T-cell (primary cell): ENCODE measurements at places on chromosomes 3 and 15.

DNA sequence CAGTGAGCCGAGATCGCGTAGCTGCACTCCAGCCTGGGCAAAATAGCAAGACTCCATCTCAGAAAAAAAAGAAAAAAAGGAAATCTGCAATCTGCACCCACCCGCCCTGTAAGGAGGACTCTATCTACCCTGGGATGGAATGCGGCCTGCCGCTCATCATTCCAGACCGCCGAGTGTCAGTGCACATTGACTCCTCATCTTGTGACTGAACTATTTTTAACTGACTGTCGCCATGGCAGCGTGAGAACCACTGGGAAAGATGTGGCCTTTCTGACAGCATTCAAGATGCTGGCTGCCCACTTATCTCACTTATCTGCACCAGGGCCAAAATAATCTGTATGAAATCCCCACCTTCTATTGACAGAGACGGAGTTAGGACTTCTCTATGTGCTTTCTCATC lies 38.8 kb upstream of the ANKRD34C start:
- no peak for DNase-seq

GRCh38 chr15:73750438-73750837 lies 2.7 kb downstream of the INSYN1 start:
- DNase-seq, result no peak

DNA sequence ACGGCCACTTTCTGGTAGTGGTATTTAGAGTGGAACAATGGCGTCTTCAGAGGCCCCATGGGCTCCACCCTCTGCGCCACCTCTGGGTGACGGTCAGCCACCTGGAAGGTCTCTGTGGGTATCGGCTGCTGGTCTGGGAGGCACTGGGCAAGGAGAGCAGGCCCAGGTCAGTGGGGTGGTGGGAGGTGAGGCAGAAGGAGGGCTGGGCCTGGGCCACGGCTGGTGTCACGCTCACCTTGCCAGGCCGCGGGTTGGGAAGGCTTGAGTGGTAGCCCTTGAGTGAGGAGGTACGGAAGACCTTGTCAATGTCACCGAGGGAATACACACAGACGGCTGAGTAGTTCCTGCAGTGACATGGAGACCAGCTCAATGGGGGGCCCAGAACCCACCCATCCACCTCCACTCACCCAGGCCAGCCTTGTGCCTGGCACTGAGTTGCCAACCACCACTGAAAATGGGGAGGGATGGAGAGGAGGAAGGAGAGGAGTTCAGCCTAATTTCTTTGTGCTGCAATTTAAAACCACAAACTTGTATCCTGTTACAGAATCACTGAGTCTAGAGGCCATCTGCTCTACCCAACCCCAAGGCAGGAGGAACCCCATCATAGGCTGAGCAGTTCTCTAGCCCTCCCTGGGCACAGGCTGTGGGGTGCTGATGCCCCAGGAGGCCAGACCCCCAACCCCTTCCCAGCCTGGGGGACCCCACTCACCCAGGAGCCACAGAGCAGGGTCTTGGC lies 19.0 kb downstream of the SEMA7A start:
- DNase-seq, result no peak

DNA sequence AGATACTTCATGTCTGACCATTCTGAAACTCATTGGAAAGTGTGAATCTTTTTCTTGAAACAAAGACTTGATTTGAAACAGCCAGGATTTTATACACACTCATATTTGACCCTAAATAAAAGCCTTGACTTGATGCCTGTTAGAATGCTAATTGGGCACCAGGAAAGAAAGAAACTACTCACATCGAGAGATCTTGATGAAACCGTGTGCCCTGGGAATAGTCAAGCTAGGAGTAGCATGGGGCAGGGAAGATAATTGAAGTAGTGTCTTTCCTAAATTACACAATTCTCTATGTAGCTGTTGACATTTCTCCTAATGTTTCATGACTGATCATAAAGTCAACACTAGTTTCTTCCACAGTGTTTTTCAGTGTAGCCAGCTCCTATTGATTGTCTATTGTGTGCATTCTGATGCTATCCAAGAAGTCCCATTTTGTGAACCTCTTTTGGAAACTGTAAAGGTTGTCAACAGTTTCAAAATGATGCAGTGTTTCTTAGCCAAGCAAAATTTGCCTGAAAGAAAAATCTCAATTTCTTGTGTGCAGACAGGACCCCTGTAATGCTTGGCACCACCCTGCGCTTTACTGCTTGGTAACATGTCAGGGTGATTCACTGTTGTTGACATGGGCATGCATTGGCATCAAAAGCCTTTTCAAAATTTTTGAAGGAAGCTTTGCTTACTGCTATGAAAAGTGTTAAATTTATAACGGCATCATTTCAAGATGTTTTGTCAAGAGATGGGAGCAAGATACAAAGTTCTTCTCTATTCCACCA lies 52.5 kb upstream of the OTOL1 start:
- no peak for DNase-seq

GRCh38 chr3:146166826-146167225 lies 5.8 kb upstream of the PLOD2 start:
- DNase-seq, result no peak

DNA sequence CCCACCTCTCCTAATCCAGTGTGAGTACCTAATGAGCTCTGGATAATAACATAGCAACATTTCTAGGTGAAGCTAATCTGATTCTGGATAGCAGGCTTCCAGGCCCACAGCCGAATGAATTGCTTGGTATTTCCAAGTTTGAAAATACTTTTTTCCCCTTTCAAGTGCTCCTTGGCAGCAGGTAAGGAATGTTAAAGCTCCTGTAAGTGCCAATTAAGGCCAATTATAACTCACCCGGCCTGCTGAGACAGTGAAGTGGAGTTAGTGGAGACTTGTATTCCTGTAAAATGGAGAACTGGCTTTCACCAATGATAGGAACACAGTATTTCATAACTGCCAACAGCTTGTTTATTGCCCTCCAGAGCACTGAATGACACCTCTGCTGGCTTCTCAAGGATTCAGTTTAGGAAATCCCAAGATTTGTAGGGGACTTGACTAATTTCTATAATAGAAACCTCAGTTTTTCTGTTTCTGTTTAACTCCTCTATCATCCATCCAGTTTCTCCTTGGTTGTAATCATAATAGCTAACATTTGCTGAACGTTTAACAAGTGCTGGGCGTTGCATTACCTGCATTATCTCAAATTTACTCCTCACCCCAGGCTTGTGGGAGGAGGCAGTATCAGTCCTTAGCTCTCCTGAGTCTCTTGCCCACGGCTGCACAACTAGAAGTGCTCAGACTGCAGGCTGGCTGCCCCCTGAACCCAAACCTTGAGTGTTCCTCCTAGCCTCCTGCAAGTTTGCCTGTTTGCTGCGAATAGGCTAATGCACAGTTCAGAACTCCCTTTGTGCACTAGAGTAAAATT lies 52.7 kb upstream of the SCAANT1 start:
- no peak for DNase-seq

- no peak for DNase-seq
Observed at GRCh38 chr3:103873897-103874545, 1439.2 kb downstream of the ZPLD1 start.

GRCh38 chr3:23438657-23439056 lies 235.5 kb downstream of the UBE2E2 start:
- DNase-seq, result no peak

DNA sequence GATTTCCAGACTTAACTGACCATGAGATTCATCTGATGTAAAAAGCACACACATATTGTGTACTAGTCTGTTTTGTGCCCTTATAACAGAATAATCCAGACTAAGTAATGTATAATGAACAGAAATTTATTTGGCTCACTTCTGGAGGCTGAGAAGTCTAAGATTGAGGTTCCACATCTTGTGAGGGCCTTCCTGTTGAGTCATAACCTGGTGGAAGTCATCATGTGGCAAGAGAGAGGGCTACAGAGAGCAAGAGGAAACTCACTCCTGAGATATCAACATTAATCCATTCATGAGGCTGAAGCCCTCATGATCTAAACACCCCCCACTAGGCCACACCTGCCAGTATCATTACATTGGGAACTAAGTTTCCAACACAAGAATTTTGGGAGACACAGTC lies 977.6 kb downstream of the MCTP2 start:
- no peak for DNase-seq
